ENCODE measurements at places on chromosomes 12 and 14.

DNA sequence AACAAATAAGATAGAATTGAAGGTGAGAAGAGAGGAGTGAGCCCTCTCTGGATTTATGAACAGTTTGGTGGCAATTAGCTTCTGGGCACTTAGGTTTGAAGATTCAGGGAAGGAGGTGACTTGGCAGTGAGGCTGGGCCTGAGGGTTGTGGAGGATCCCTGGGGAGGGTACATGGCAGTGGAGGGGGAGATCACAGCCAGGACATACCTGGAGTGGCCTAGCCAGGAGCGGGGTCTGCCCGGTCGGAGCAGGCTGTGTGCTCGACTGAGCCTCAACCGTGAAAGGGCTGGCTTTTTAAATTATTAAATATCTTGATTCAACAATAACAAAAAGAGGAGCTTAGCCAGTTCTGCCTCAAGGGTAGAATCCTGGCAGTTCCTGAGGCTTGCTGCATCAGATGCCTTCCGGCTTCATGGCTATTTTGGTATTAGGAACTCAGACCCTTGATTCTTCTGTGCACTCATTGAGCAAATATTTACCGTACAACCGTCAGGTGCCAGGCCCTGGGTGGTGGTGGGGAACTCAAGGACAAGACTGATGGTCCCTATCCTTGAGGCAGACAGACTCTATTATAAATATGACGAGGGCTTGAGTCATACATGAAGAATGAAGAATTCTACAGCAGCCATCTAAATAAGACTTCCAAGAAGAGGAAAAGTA is 73.4 kb downstream of the SPTB start:
- peak; percentile 98 for DNase-seq

- DNase-seq = no peak
Observed at GRCh38 chr12:20272801-20273200, 95.5 kb upstream of the PDE3A start.

- no peak for DNase-seq
Observed at GRCh38 chr12:101694297-101694848, 3.1 kb upstream of the CHPT1 start.

GRCh38 chr14:24224618-24225071 is 7.5 kb downstream of the NEDD8 start:
- DNase-seq = no peak

DNA sequence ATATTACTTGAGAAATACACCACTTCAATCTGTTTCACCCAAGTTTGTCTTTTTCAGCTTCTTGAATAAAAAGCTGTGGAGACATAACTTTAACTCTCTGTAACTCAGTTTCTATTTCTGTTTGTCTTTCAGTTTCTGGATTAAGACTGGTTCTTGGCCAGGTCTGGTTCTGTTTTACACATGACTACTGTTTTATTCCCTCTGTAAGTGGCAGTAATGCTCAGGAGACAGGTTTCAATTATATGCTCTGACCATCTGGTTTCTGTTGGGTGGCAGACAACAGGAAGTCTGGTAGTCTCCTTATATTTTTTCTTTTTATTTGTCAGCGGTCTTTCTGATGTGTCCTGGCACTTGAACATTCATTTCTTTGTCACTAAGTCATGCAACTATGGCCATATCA is 102.9 kb downstream of the RPS29 start:
- no peak for DNase-seq

DNA sequence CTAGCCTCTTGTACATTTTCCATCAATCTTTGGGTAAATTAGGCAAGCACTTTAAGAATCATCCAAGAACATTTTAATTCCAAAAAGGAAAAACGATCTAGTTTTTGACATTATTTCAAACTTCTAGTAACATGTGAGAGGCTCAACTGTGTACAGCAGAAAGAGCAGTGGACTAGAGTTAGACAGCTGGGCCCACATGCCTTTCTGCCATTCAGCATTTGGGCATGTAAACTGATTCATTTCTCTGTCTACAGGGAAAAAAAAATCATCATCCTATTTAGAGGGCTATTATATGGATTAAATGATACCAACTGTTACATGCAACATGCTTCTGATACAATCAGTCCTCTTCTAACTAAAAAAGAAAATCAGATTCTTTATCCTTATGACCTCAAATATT is 17.7 kb downstream of the ATP2B1 start:
- no peak for DNase-seq

DNA sequence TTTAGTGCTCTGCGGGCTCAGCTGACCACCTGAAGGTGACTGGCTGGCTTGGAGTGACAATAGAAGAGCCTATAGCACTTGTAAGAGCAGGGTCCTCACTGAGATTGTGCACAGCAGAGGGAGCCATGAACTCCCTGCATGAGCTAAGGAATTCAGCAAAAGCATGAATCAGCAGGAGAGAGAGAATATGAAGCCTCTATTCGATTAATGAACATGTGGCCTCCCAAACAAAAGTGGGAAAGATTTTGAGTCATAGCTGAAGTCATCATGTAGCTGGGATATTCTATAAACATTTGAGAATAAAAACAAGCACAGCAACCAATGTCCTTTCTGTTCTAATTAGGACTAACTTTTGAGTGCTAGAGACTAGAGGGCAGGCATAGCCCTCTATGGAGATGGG is 626.6 kb downstream of the DIO2 start:
- no peak for DNase-seq

DNA sequence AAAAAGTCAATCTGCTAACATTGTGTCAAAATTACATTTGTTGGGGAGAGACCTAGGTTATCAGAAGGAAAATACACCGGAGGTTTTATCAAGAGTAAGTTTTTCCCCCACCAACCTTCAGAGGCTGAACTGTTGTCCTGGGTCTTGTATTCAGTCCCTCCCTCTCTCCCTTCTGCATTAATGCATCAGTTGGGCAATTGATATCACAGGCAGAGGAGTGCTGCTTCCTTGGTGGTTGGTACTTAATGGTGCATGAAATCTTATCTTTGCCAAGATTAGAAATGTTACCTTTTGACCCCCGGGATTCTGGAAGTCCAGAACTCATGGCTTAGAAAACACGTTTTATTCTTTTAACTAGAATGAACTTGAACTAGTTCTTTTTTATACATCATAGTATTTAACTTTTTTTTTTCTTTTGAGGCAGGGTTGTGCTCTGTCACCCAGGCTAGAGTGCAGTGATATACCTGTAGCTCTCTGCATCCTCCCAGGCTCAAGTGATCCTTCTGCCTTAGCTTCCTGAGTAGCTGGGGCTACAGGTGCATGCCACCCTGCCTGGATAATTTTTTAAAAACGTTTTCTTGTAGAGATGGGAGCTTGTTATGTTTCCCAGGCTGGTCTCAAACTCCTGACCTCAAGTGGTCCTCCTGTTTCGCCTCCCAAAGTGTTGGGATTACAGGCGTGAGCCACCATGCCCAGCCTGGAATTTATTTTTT is 4.9 kb downstream of the PCBP2 start:
- no peak for DNase-seq

DNA sequence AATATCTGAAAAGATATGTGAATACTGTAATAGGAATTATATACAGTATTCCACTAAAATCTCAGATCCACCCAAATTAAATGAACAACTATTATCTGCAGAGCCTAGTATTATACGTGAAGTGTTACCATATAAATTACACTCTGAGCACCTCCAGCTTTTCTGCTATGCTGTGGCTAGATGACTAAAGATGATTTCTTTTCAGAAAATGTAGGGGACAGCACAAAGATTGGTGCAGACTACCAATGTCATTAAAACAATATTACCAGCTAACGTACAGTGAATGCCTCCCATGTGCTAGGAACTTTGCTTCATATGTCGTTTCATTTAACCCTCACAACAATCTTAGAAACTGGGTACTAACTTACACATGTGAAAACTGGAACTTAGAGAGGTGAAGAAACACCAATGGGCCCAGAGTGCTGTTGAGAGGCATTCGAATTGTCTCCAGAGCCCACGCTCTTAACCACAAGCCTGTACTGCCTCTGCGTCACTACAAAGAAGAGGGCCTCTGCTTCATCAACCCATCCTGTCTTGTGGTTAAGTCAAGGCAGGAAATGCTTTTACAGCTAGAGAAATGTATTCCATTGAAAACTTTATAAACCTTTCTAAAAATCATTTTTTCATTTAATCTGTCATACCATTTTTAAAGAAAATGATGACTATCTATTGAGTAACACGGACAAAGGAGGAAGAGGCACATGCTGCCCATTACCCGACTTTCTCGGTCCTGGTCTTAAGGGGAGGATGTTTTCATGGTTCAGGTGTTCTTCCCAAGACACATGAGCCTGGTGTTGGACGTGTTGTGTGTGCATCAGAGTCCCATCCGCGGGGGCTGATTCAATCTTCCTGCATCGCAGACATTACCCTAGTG is 1.3 kb downstream of the GPR65 start:
- no peak for DNase-seq

DNA sequence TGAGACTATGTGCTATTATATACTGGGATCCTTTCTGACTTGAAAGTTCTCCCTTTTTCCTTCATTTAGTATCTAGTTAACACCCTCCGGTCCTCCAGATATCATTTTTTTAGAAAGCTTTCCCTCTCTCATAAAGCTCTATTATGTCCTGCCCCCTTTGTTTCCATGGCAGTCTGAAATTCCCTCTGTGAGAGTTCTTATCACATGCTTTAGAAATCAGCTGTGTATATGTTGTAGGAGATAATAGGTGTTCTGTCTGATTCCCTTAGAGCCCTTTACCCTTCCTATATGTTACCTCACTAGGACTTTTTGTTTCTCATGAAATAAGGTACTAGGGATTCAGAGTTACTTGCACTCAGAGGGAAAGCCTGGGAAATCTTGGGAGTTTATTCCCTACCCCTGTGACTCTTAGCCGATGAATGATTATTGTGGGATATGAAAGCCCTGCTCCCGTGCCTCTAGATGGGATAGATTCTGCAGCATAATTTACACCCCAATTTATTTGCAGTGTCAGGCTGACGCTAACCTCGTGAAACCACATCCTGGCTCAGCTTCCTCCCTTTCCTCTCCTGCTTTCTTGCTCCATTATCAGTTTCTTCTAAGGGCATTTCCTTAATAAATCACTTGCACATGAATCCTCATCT is 448.4 kb downstream of the MDGA2 start:
- DNase-seq = no peak

- no peak for DNase-seq
Observed at GRCh38 chr12:27575762-27576118, 51.7 kb downstream of the PPFIBP1 start.

DNA sequence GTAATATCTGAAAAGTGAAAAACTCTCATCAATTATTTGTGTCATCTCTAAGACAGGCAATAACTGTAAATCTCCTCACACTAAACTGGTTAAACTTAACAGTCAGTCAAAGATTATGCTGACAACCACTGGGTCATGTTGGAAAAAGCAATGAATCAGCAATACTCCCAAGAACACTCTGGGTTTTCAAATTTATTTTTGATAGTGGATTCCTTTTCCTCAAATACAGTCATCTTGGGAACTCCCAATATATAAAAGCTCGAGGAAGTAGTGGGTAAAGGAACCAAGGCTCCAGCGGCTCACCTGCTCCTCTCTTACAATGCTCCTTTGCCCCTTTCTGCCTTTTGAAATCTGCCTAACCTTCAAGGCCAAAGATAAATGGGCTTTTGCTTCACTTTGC is 70.0 kb downstream of the ARMH4 start:
- DNase-seq = no peak

GRCh38 chr12:76402259-76402658 is 54.0 kb upstream of the BBS10 start:
- no peak for DNase-seq

- no peak for DNase-seq
Observed at GRCh38 chr12:12823300-12823699, 10.2 kb downstream of the DDX47 start.

DNA sequence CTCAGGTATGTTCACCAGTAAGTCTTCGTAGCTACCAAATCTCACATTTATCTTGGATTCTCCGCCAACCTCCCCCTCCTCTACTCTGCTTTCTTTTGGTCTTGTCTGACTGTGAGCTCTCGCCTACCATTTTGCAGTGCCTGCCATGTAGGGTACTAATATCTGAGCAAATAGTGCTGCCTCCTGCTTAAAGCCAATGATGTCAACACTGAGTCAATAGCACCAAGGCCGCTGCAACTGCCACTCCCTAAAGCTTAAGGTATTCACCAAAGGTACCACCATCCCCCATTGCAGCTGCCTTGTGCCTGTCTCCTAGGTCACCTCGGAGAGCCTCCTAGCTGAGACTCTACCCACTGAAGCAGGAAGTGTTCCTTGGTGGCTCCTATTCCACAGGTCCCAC is 114.8 kb upstream of the FUT8 start:
- no peak for DNase-seq

GRCh38 chr12:27843714-27844245 is 63.7 kb upstream of the MANSC4 start:
- DNase-seq = no peak

DNA sequence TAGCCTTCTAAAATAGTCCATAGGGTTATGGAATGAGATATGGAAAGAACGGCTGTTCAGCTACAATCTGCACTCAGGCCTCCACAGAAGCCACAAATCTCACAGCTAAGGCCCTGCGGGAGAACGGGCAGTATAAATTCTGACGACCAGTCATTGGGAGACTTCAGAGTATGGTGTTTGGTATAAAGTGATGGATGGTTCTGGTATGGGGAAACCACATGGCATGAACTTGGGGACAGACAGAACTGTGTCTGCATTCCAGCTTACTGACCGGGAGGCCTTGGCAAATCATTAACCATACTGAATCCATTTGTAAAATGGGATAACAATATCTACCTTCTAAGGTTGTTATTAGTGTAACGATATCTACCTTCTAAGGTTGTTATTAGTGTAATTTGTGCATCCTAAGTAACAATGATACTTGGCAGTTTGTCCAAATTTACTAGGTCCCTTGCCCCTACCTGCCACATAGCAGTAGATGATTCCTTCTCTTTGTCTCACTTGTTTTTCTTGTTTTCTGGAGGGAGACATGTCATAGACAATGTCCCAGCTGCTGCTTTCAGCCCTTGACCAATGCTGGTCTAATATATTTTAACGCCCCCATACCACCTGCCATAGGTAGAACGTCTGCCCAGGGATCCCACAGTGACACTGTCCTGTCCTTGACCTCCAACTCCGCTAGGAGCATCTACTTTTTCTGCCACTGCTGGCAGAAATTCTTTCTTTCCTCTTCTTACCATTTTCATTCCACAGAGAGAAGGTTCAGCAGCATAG is 6.8 kb downstream of the CDKL1 start:
- no peak for DNase-seq

DNA sequence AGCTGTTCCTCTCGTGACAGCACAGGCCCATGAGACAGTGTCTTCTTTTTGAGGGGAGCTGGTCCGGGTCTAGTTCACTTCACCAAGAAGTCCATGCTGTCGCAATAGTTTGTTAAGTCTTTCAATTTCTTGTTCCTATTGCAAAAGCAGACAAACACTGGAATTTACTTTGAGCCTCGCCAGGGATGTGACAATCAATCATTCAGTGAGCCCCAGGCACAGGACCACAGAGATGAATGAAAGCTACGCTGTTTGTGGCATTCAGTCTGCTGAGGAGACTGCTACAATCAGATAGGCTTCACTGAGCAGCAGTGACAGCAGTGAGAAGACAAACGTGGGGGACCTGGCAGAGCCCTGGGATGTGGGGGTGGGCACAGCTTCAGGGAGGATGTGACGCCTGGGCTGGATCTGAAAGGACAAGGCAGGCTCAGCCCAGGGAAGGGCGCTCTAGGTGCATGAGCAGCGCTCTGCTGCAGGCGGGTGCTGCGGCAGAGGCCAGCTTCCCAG is 35.5 kb downstream of the TCTN1 start:
- no peak for DNase-seq
